CD8-positive, alpha-beta memory T cell (primary cell): ENCODE measurements at places on chromosomes 12 and 14. TPM values are rescaled to one million over a fixed set of nuclear protein-coding genes. Genes with fewer than 3 reads are reported as not detected.

Gene TMEM179
- total RNA-seq, result not detected

Gene AHNAK2
- not detected for total RNA-seq

Gene POTEG
- not detected for total RNA-seq

DNA sequence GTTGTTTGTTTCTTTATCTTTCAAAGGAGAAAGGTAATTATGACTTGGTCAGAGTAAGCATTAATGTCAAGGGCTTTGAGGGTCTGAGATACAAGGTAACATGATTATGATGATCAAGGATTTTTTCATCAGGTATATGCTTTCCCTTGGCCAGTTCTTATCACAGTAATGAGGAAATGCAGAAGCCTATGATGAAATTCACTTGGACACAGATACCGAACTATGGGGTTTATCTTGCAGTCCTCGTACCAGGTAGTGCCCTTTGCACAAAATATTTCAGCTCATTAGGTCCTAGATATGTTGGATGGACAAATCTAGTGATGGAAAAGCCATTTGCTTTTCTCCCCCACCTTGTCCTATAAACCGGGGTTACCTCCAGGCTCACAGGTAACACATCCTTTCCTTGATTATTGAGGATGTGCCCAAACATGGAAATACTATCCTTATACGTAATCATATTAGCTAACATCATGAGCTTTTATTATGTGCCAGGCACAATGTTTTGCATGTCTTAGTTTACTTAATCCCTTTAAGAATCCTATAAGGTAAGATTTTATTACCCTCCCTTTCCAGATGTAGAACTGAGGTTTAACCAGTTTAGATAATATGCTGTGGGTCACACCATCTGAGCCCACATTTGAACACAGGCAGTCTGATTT, 7.0 kb upstream of the RASSF3 start:
- no peak overlapping the region for H3K27ac ChIP-seq
- peaks cover 28% of the 10 kb centered on the region for H3K4me1 ChIP-seq
- no peak overlapping the region for H3K4me3 ChIP-seq
- H3K36me3 ChIP-seq, result no peaks in the 10 kb centered on the region
